ENCODE measurements at places on chromosomes 12 and 14.

- no peak for DNase-seq
Measured at GRCh38 chr12:110811972-110812371, 34.8 kb upstream of the CCDC63 start.

GRCh38 chr12:102069707-102070106 lies 7.9 kb upstream of the WASHC3 start:
- no peak for DNase-seq

- DNase-seq: no peak
Measured at GRCh38 chr14:95092723-95093122, 64.6 kb downstream of the DICER1 start.

- DNase-seq: no peak
Measured at GRCh38 chr14:81162941-81163340, 57.8 kb downstream of the GTF2A1 start.

GRCh38 chr14:88488081-88488480 lies 66.7 kb downstream of the PTPN21 start:
- DNase-seq: no peak

- DNase-seq: no peak
Measured at GRCh38 chr12:46404225-46404631, 31.7 kb upstream of the SLC38A2 start.

DNA sequence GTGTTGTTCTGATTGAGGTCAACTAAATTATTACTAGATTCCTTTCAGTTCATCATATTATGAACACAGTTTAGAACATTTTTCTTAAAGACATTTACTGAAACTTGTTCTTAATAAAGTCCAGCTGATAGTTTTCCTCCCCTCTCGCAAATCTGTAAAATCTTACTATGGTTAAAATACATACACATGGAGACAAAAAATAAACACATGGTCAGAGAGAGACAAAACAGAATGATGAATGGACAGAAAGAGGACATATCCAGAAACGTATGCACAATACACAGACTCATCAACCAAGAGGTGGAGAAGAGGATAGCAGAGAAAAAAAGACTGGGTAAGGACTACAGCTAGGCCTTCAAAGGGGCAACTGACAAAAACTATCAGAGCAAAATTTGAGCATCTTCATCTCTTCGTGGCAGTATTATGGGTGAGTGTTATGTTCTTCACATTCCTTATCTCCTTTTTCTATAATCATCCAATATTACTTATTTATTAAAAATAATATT lies 38.4 kb downstream of the EEA1 start:
- no peak for DNase-seq

- peak; percentile 66 for DNase-seq
Measured at GRCh38 chr12:100404769-100405407, 48.0 kb downstream of the SLC17A8 start.

- peak; percentile 45 for DNase-seq
Measured at GRCh38 chr12:27869567-27869966, 89.5 kb upstream of the MANSC4 start.

- DNase-seq: no peak
Measured at GRCh38 chr12:53005215-53005985, 856 bp upstream of the EIF4B start.

DNA sequence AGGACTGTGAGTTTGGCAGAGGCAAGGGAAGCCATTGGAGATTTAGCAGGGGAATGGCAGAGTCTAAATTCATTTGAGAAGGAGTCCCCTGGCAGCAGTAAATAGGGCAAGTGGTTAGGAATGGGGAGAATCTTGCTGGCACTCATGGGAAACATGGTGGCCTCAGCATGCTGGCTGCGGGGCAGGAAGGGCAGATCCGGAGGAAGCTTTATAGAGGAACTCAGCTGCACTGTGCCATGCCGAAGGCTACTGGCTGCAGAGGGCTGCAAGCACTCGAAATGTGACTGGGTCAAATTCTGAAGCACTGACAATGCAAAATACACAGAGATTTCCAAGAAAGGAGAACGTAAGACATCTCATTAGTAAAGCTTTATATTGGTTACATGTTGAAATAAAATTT lies 23.9 kb downstream of the CCNK start:
- DNase-seq: no peak

DNA sequence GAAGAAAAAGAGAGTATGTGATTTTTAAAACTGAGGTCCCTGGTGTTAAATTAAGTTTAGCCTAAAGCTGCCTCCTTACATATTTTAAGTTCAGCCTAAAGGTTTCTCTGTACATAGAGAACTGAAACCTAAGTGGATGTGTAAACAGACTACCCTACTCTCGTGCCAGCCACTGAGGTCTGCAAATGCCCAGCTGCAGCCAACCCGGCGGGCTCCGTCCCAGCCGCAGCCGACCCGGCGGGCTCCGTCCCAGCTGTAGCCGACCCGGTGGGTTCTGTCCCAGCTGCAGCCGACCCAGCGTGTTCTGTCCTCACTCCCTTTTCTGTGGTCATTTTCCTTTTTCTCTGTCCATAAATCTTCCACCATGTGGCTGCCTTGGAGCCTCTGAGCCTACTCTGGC lies 97.2 kb upstream of the SFSWAP start:
- DNase-seq: no peak

DNA sequence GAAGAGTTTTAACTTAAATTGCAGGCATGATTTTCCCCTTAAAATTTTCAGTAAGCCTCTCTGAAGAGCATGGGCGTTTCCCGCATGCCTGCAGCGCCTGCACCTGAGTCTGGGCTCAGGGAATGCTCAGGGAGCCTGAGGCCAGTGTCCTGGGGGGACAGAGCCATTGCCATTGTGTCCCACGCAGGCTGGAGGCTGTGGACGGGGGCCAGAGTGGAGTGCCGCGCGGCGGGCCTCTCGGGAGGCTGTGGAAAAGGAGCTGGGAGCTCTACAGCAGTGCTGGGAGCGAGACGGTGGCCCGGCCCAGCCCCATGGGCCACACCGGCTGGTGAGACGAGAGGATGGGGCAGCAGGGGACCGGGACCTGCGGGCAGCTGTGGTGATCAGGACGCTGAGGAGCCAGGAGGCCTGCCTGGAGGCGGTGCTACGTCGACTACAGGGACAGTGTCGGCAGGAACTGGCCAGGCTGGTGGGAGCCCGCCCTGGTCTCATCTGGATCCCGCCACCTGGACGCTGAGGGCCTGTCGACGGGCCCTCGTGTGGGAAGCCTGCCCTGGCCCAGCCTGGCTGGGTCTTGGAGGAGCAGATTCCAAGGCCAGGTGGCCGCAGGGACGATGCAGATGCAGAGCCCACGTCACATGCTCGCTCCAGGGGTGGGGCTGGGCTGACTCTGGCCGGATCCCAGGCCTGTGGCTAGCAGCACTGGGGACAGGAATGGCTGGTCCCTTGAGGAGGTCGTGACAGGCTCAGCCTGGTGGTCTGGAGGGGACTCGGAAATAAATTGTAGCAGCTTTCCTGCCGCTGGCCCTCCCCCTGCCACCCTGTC lies 7.6 kb downstream of the TEDC1 start:
- DNase-seq: no peak

GRCh38 chr14:64191756-64192155 lies 102.4 kb downstream of the ESR2 start:
- no peak for DNase-seq

DNA sequence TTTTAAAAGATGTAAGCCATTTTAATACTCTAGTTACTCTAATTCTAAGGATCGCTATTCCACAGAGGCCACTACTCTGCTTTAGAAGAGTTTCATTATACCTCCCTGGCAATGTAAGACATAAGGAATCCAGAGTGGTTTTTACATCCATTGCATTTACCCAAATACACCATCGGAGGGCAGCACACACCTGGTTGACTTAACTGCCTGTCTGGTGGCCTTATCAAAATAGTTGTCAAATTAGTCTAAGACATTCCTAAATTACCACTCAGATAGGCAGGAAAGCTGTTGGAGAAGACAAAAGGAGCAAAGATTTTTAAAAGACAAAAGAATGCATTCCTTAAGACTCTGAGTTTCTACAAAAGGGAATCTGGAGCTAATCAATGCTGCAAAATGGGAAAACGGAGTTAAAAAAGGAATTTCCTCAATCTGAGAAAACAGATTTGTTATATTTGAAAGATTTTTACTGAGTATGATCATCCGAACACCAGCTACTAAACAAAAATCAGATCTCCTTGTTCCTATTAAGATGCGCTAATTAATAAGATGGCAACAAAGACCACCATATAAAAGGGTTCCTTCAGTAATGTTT lies 33.8 kb upstream of the FGD4 start:
- peak; percentile 62 for DNase-seq

- no peak for DNase-seq
Measured at GRCh38 chr12:12010277-12011039, 60.3 kb upstream of the BCL2L14 start.

DNA sequence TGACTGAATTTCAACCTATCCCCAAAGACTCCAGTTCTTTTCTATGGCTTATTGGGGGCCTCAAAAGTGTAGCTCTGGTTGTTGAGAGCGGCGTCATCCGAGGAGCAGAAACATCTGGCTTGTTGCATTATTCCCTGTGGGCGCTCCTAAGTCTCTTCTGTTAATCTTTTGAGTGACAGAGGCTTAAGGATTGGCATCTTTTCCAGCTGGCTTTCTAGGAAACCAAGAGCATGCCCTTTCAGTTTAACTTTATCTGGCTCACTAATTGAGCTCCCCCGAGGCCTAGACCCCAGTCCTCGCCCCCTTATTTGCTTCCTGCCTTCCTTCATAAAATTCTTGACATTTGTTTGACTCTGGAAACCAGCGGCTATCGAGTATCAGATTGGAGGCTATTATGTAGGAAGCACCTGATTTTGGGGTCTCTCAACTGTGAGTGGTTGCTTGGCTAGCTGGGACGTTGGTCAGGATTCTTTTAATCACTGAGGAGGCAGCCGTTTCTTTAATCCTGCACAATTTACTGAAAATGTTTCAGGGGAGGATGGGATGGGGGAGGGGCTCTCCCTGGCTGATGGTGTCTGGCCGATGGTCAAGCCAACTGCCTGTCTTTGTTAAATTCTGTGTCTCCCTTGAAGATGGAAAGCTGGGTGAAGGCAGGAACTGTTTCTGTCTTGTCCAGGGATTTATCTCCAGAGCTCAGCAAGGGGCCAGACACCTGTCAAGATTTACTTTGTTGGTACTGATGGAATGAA lies 3.1 kb downstream of the SMOC1 start:
- DNase-seq: peak; percentile 64

- DNase-seq: no peak
Measured at GRCh38 chr12:96300064-96300463, 100.2 kb downstream of the CDK17 start.

DNA sequence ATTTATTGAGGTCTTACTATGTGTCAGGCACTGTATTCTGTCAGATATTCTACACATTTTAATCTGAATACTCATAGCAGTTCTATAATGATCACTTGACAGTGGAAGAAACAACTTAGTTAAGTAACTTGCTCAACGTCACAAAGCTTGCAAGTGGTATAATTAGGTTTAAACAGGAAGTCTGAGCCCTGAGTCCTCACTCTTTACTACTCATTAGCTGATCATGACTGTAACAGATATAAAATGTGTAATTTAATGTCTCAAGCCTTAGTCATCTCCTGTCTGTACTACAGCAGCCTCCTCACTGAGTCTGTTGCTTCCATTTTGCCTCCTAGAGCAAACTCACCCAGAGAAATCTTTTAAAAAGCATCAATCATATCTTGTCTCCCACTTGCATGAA lies 38.9 kb downstream of the PPP4R4 start:
- no peak for DNase-seq

DNA sequence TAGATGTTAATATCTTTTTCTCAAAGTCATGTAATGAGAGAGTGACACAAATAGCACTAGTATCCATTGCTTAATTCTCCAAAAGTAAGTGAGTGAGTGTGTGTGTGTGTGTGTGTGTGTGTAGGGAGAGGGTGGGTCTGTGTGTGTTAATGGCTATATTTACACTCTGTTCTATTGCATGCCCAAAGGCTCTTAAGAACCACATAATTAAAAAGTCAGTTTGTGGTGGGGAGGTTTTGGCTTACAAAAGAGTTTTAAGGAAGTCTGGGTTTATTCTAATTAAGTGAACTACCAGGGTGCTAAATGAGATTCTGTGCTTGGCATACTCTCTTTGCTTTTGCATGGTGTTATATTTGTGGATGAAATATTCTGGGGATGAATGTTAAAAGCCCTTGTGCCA lies 1897.6 kb upstream of the FLRT2 start:
- no peak for DNase-seq

DNA sequence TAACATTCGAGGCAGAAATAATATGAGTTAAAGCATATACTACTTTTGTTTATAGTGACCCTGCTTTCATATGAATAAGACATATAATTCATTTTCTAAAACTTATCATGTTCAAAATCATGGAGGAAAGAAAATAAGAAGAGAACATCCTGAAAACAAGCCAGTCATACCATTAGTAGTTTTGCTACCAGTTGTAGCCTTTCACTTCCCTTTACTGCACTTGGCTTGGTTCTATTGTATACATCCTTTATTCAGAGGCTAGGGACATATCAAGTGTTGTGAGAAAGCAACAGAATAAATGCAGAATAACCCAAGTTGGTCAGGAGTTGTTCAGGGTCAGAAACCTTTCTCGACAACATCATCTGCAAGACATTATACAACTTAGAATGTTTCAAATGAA lies 598.7 kb downstream of the SOX5 start:
- no peak for DNase-seq

- no peak for DNase-seq
Measured at GRCh38 chr14:33287189-33287588, 348.5 kb downstream of the NPAS3 start.

DNA sequence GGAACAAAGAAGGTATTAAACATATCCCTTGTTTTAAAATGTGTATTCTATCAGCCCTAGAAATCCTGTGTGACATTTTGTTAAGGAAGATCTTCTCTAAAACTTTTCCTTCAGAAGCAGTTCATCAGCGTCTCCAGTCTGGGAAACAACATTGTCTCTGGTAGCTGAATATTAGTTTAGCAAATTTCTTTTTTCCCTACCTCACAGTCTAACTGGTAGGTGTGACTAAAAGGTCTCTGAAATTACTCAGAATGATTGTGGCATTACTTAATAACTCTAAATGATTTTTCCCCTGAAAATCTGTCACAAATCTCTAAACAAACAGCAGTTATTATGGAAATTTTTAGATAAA lies 1044.8 kb downstream of the FLRT2 start:
- no peak for DNase-seq

DNA sequence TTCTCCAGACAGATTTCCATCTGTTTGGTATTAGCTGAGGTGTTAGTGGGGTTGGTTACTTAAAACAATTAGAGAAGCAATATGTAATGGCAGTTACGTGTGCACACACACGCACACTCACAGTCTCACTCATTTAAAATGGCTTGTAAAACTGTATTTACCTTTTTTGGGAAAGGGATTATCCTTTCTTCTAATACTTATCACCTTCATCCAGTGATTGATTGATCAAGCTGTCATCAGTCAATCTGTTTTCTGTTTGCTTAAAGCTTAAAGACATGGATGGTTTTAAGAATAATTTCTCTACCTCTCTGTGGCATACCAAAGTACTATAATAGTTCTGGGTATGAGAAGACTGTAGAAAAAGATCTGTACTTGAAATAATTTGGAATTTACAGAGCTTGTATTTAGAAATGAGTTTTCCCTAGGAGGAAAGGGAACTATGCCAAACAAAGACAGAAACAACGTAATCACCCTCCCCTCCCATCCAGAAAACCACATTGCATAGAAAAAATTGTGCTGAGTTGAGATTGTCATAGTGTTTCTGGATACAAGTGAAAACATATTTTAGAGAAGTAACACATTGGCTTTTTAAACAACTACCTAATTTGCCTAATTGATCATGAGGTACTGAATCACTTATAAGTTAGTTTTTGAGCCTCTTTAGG lies 455.8 kb downstream of the PCNX1 start:
- no peak for DNase-seq
